ENCODE measurements at places on chromosomes 6 and 20.

DNA sequence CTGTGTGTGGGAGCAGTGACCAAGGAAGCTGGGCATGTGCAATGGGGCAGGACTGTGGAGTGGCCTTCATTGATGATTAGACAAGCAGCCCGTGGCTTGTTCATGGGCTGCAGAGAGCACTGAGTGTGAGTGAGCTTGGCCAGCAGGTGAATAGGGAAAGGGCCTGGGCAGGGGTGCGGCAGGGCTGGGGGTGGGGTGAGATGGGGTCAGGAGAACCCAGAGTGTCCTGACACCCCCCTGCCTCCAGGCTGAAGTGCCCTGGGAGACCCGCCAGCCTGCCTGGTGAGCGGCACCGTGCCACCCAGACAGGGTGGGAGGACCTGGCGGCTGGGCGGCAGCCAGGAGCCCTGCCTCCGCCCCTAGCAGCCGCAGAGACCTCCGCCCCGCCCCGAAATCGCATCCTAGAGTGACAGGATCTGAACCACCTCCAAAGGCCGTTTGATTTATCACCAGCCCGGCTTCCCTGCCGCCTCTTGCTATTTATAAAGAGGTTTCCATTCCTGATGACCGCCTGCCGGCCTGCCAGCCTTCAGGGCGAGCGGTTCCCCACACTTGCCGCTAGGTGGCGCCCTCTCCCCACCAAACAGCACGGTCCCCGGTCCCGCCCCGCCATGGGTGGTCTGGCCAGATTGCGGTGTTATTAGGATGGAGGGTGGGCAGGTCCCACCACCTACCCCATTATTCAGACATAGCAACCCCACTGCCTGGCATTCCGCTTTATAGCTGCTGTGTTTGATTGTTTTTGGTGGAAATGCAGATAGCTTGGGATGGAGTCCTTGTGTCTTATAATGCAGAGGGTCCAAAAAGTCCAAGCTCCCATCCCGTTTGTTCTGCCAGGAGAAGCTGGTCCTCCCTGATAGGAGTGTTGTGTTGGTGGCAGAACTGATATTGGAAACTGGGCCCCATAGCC, 3.5 kb downstream of the MYLK2 start:
- peak; percentile 43 for DNase-seq

DNA sequence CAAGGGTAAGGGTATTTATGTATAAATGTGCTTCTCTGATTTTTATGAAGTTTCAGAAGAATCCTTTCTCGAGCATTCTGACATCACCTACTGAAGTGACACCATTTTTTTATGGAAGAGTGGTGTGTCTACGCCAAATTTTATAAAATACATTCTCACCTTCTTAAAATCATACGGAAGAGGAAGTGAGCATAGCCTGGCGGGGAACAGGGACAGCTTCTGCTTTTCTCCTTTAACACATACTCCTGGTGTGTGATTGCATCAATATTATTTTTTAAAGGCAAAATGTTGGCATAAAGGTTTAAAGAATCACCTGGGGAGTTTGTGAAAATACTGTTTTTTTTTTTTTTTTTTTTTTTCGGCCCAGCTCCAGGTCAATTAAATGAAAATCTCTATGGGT, 733.6 kb upstream of the MAN1A1 start:
- DNase-seq, result no peak

- no peak for DNase-seq
Measured at GRCh38 chr6:14278446-14278845, 160.9 kb downstream of the CD83 start.

DNA sequence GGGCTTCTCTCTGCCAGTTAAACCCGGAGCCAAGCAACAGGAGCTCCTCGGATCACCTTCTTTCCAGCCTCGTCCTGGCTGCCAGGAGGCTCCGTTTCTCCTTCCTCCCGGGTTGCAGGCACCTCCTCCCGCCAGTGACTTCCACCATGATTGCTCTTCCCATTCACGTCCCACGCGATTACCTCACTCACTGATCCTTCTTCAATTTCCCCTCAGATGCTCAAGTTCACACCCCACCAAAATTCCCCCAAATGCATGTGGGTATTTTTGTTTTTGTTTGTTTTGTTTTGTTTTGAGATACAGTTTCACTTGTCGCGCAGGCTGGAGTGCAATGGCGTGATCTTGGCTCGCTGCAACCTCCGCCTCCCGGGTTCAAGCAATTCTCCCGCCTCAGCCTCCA, 25.1 kb downstream of the KCNQ2 start:
- no peak for DNase-seq

- DNase-seq, result no peak
Measured at GRCh38 chr6:1163501-1163900, 148.4 kb upstream of the FOXQ1 start.

GRCh38 chr6:89082486-89082891, 1.9 kb downstream of the PNRC1 start:
- DNase-seq, result no peak

- no peak for DNase-seq
Measured at GRCh38 chr6:35239581-35239980, 20.0 kb upstream of the ZNF76 start.

GRCh38 chr6:25576919-25577318, 75.1 kb upstream of the SCGN start:
- DNase-seq, result no peak

DNA sequence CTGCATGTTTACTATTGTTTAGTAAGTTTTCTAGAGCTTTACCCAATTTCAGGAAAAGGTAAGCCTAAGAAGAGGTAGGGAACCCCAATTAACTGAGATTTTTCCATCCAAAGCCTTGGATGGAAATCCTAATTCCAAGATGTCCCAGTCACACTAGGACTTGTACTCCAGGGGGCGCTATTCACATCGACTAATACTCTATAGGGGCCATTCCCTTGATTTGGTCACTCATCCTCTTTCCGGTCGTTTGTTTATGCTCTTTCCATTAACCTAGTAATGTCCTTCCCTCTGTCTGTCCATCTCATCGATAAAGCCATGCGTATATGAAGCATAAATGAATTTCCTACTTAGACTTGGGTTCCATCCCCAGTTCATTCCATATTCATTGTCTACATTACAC, 80.8 kb upstream of the FUCA2 start:
- no peak for DNase-seq

GRCh38 chr6:21874372-21874771, 280.8 kb downstream of the SOX4 start:
- DNase-seq, result no peak

DNA sequence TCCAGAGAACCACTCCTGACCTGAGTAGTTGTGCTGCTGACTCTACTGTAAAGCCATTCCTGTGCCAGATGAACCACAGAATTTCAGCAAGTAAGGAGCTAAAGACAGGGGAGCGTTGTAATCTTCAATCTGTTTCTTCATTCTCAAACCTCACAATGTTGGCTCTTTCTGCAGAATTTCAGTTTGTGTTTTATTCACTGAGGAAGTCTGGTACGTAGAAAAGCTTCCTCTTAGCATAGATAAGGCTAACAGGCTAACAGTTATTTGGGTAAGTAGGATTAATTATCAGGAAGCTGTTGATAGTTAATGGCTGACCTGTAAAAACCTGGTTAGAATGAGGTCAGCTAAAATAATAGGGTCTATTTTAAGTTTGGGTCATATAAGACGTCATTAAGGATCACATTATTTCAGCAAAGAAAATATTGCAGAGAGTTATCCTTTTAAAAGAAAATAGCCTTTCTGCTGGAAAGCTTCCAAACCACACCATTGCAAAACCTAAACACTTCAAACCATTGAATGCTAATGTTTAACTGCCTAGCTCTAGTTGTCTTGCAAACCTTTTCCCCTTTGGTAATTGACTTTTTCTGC, 14.1 kb upstream of the TENT5A start:
- no peak for DNase-seq

DNA sequence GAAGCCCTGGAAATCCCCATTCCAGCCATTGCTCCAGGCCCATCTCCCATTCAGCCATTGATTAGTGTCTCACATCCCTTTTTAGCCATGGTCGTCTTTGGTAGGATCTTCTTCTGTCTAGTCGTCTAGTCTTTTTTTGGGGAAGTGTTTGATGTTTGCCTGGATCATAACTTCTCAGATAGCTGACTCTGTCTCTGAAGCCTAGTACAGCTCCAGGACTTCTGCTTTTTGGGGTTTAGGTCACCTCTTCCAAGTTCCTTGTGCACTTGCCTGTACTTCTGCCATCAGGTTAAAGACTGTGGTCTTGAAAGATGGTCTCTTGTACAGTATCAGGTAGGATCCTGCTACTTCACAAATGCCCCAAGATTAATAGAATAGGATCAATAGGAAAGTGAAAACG, 553.5 kb downstream of the PKHD1 start:
- DNase-seq, result no peak

- no peak for DNase-seq
Measured at GRCh38 chr6:135176464-135176863, 4.6 kb upstream of the MYB start.

DNA sequence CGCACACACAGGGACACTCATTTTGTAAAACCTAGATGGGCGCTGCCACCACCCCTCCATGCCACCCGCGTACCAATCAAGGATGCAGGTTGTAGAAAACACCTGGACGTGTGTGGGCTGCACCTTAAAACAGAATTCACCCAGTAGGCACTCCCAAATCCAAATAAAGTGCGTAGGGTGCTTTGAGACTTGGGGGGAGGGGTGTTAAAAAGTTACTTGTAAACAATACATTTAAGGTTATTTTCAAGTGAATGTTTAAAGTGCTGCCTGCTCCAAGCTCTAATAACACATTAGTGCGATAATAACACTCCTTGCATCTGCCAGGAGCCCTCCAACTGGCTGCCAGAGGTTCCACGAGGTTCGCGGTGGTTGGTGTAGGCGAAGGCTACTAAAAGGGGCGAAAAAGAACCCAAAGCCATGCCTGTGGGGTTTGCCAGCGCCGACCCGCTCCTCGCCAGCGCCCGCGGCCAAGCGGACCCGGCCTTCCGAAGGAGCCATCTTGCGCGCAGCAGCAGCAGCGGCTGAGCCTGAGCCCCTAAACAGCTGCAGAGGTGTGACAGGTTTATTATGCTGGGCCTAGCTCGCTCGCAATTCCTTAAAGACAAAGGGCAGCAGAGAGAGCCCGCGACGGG, 11.5 kb downstream of the FOXC1 start:
- no peak for DNase-seq

DNA sequence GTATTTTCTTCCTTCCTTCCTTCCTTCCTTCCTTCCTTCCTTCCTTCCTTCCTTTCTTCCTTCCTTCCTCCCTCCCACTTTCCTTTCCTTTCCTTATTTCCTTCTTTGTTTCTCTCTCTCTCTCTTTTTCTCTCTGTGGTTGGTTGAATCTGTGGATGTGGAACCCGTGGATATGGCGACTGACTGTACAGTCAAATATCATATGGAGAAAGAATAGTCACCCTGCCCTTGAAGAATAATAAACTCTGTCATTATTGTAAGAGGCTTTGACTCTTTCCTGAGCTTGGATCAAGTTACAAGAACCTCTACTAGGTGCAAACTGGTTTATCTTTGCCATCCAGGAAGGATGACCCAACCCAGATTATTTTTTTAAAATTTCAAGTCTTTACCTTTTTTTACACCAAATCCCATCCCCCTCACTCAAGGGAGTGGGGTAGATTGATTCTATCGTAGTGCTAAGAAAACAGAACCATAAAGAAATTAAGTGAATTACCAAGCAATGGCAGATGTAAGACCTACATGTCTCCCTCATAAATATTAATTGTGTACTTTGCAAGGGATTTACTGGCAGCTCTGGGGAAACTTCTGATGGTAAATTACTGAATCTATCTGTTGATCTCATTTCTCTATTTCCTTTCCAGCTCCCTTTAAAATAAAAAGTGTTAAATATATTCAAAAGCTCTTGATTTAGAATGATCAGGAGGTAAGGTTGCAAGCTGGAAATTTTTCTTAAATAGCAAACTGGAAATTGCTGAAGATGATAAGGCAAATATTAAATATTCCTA, 667.5 kb downstream of the UTRN start:
- DNase-seq, result no peak

DNA sequence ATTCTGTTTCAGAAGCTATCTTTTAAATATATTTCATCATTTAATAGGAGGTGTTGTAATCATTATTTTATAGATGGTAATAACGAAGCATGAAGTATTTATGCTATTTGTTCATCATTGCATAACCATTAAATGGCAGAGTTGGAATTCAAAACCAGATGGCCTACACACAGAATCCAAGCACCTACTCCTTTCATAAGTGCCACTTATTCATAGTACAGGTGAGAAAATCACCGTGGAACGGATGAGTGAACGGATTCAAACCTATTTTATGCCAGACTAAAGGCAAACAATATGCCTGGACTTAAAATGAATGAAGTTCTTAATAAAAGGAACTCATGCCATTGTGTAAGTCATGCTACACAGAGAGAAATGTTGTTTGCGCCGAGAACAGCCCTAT, 397.9 kb upstream of the ADGRB3 start:
- no peak for DNase-seq

DNA sequence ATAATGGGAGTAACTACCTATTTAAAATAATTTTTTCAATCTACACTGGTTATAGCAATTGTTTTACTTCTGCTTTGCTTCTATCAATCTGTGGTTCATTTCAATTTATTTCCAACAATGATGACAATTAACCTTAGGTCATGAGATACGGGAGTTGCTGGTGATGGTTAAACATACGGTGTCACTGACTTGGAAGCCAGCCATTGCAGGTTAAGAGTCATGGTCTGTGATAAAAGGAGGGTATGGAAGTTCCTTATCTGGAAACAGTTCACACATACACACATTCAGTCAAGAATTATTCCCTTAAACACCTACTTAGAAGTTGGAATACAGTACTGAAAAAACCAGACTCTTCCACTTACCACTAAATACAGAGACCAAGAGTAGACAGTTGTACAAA, 180.0 kb downstream of the KIF16B start:
- no peak for DNase-seq

- DNase-seq, result no peak
Measured at GRCh38 chr20:36658300-36658699, 12.3 kb upstream of the SLA2 start.

- no peak for DNase-seq
Measured at GRCh38 chr6:228881-229651, 63.2 kb upstream of the DUSP22 start.

GRCh38 chr6:32843331-32843978, 392 bp downstream of the PSMB8 start:
- no peak for DNase-seq

DNA sequence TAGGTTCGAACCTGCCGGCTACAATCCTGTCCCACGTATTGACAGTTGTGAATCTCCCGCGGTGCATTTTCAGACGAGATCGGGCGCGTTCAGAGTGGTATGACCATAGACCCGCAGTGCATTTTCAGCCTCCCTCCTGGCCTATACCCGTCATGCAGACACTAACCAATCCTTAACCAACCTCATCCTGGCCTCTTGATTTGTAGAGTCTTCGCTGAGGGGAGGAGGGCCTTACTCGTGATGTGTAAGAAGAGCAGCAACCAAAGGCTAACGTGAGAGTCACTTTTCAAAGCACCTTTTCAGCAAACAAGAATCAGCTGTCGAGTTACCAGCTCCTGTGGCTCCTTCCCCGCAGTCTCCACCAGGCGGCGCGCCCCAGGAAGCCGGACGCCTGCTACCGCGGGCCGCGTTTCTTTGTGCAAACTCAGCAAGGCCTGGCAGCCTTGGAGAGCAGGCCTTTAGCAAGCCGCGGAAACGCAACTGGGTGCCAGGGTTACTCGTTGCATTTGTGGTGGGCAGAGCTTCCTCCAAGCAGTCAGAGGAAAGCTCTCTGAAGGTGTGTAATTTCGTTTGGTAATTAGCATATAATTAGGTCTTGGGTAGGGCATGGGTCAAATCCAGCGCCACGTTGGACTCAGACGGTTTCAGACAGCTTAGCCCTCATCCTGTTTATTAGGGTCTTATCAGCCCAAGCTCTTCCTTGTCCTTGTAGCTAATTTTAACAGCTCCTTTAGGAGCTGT, 139.8 kb downstream of the OR2B2 start:
- peak; percentile 73 for DNase-seq
